Myocyte (in vitro differentiated cells): ENCODE measurements at places on chromosomes 5 and 9. TPM values are rescaled to one million over a fixed set of nuclear protein-coding genes. Genes with fewer than 3 reads are reported as not detected.
A peak's percentile ranks its signal among the peaks of the same experiment; 100 is the strongest.

The IFNK gene
- total RNA-seq, result not detected in 2 replicates

The PNPLA7 gene
- total RNA-seq, result 1.3 and 1.5 TPM in 2 replicates

The FCHO2 gene
- 12.5 and 14.7 TPM in 2 replicates for total RNA-seq

The TAF11L14 gene
- total RNA-seq, result not detected in 2 replicates

The IFNA14 gene
- total RNA-seq, result not detected in 2 replicates

The ANGPTL2 gene
- 68.3 and 80.6 TPM in 2 replicates for total RNA-seq

The WHRN gene
- 1.7 and 1.9 TPM in 2 replicates for total RNA-seq

The OCLN gene
- 0.10 and 0.40 TPM in 2 replicates for total RNA-seq

The SPINK4 gene
- not detected in 2 replicates for total RNA-seq

The UQCRQ gene
- total RNA-seq, result 99.8 and 134 TPM in 2 replicates

The SV2C gene
- total RNA-seq, result not detected in 2 replicates

- no peak for DNase-seq
Measured at GRCh38 chr5:95799191-95799835, 23.2 kb downstream of the GLRX start.

DNA sequence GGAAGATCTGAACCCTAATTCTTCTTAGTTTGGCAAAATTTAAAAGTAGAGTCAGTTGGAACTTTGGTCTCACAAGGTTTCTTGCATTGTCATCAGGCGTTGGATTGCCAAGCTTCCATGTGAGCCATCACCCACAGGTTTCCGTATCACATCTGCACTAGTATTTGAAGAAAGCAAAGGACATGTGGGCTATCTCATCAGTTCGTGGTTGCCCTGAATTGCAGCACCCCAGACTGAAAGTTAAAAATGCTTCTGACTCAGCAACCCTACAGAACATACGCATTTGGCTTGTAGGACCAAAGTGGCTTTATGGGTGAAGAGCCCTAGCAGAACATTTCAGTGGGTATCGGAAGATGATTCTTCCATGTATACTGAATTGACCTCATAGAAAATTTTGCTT lies 358.0 kb downstream of the ENC1 start:
- no peak for DNase-seq

GRCh38 chr5:151155775-151156506 lies 1.6 kb downstream of the ANXA6 start:
- DNase-seq, result peak; percentile 97

GRCh38 chr5:136055612-136056309 lies 27.0 kb downstream of the TGFBI start:
- no peak for DNase-seq

GRCh38 chr9:121269642-121270254 lies 1.8 kb downstream of the GSN start:
- DNase-seq, result peak; percentile 68

DNA sequence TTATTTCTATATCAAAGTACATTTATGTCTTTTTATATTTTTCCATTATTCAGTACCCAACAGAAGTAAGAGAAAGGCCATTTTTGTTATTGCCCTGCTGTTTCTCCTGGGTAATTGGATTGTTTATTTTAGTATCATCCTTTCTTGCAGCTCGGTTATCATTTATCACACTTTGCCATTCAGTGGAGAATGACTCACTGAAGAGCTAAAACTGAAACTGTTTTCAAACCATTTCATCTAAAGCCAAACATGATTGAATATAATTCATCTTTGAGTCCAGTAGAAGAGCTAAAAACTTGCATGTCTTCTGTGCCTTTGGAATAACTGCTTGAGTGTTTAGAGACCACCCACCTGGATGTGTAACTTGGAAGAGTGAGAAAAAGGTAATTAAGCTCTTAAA lies 139.5 kb upstream of the PRDM9 start:
- no peak for DNase-seq

DNA sequence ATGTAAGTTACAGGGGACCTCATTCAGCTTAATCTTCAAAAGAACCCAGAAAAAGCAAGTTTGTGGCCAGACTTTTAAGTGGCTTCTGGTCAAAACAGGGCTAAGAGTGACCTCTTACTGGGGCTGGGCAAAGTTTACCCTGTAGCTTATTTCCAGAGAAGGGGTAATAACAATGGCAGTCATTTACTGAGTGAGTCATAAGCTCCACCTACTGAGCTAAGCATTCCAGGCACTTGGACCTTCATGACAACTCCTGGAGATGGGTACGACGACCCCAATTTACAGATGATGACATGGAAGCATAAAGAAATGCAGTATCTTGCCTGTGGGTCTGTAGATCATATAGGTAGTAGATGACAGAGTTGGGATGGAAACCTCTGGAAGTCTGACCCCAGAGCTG lies 4.7 kb upstream of the GPR151 start:
- DNase-seq, result no peak

DNA sequence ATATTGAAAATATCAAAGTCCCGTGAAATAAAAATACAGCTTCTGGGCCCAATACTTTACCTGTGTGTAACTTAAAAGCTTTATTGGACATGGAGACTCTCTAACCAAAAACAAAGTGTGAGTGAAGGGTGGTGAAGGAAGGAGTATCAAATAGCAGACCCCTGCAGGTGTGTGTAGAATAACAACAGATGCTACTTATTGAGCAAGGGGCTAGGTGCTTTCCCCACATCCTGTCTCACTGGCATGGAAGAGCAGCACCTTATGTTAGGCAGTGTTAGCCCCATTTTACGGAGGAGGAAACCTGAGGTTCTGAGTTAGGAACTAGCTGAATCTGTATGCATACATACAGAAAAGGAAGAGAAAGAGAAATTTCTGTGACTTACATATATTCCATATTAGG lies 21.8 kb downstream of the SLIT3 start:
- DNase-seq, result no peak

- DNase-seq, result no peak
Measured at GRCh38 chr5:156647034-156647451, 203.1 kb upstream of the PPP1R2B start.

GRCh38 chr5:179800071-179800695 lies 6.4 kb downstream of the LTC4S start:
- DNase-seq, result no peak

DNA sequence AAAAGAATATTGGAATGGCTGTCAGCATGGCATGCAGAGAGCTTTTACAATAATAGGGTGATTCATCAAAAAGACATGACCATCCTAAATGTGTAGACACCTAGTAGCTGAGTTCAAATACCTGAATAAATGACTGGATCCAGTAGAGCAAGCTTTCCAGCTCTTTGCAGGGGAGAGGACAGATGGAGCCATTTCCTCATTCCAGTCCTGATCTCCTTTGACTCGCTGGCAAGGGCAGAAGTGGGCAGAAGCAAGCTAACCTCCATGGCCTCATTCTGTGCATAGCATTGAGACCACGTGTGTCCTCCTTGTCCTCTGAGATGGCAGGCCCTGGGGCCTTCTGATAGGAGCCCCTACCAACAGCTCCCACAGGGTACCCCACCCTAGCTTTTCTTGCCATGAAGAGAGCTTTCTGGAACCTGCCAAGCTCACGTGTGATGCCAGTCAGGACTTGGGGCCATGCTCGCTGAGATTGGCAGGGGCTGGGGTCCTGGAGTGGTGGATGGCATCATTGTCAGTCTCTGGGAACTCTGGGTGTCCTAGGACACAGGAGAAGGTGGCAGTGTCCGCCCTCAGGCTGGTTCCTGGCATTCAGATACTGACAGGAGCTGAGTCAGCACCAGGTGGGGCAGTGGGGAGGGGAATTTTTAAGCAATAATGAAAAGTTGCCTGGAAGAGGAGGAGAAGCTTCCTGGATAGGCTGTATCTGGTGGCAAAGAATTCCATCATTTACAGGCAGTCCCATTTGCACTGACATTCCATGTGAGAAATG lies 33.6 kb downstream of the WWC1 start:
- DNase-seq, result no peak

GRCh38 chr5:59341760-59342159 lies 551.8 kb downstream of the PDE4D start:
- no peak for DNase-seq

- DNase-seq, result no peak
Measured at GRCh38 chr9:83342006-83342405, 196.2 kb downstream of the FRMD3 start.

DNA sequence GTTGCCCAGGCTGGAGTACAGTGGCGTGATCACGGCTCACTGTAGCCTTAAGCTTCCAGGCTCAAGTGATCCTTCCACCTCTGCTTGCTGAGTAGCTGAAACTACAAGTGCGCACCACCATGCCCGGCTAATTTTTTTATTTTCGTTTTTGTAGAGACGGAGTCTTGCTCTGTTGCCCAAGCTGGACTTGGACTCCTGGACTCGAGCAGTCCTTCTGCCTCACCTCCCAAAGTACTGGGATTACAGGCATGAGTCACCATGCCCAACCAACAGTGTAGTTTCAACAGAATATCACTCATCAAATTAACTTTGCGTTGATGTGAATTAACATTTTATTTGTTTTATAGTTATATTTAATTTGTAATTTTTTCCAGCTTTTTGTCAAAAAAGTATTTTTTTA lies 45.3 kb downstream of the WDR70 start:
- no peak for DNase-seq

- DNase-seq, result no peak
Measured at GRCh38 chr5:7706256-7706655, 144.7 kb downstream of the CFAP90 start.

DNA sequence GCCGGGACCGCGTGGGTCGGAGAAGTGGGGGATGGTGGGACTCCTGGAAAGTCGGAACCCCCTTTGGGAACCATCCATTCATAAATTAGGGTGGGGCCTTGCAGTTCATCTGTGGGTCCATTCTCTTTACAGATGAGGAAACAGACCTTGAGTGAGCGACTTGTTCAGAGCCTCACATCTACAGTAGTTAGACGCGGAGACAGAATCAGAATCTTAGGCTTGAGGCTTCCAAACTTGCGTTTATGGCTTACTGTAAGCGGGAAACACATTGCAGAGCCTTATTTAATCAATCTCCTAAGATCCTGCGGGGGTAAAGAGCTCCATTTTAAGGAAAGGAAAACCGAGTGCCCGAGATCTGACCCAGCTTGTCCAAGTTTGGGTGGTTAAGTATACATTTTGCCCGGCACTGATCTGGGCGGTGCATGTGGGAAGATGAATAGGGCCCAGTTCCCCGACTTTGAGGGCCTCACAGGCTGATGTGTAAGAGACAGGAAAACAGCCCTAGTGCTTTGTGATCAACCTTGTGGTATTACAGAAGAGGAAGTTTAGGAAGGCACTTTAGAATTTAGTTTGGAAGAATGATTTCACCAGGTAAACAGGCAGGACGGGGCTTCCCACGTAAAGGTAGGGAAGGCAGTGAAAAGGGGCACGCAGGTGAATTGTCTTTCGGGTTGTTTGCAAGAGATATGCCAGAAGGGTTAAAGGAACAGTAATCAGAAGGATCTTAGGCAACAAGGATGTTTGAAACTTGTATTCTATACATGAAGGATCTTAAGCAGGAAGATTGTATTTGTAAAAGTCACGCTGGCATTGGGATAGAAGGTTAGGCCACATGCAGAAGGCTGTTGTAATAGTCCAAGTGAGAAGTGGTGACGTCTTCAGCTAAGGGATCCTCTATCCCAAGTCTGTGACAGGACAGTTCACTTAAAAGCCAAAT lies 744 bp downstream of the TARS1 start:
- peak; percentile 40 for DNase-seq

GRCh38 chr9:77773381-77773780 lies 125.3 kb upstream of the GNA14 start:
- DNase-seq, result no peak

DNA sequence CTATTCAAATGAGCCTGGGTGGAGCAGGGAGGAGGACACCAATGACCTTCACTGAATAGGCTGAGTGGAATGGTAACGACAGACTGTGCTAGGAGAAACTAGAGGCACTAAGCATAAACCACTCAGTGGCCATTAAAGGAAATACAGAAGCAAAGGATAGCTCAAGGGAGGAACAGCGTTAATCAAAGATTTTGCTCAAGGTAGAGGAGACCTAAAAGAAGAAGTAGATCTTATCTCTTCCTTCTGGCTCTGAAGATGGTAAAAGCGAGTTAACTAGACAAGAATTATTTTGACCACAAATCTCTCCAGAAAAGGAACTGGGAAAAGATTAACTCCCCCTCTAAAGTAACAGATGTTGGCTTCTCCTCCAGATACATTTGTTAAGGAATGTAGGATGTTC lies 299.6 kb downstream of the EPB41L4A start:
- peak; percentile 2 for DNase-seq

- peak; percentile 47 for DNase-seq
Measured at GRCh38 chr5:59483971-59484472, 409.5 kb downstream of the PDE4D start.

DNA sequence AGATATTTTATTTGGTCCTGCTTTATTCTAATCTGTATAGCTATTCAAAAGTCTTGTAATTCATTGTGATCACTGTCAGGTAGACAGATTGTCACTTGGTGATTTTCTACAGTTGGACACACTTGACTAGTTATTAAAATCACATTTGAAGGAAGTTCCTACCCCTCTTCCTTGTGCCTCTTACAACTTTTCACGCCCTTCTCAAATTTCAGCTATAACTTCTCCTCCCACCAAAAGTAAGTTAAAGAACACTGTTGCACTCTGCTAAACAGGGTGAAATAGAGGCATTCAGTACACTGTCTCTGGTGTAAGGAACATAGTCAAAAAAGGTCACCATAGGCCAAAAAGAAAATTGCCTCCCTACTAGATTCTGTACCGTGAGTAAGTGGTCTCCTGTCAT lies 142.1 kb upstream of the POU5F2 start:
- DNase-seq, result peak; percentile 6

DNA sequence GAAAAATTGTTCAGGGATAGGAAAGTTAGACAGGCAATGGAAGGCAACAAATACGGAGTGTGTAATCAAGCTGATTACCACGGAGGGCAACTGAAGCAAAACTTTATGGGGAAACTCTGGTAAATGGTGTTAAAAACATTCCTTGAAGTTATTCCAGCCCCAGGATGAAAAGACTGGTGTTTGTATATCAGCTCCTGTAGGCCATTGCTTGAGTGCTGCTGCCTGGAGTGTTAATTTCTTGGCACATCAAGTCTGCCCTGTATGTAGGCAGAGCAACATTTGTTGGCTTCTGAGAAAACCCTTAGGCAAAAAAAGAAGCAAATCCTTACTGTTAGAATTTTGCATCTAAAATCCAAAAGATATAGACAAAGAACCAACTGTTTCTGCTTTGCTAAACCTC lies 686.5 kb upstream of the ACO1 start:
- no peak for DNase-seq

- no peak for DNase-seq
Measured at GRCh38 chr5:116409591-116410296, 164.9 kb downstream of the SEMA6A start.

DNA sequence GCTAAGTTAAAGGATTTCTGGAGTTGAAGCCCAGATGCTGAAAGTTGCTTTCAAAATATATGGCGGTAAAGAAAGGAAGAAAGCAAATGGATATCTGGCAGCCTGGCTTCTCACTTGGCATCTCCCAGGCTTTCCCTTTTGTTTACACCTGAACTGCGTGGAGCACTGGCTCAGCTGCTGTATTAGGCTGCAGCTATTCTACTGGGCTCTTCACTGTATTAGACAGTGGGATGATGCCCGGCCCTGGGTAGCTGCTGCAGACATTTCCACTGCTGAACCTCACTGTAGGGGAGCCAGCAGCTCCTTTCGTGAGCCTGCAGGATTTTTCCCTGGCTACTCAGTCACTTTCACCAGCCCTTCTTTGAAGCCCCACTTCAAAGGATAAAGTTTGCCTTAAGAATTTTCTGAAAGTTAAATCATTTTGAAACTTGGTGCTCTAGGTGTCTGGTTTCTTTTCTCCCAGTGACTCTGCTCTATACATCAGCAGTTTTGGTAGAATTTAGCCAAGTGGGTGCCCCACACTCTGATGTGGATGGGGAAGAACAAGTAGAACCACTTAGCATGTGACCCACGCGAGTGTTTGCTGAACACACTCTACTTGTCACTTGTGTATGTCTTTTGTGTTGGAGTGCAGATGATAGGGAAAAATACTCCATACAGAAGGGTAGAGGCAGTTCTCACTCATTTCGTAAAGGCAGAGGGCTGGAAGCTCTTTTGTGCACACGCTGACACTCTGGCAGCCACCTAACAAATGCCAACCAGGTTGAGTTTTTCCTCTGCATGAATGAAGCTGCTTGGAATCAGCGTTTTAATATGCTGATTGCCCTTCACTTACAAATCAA lies 49.9 kb downstream of the C9orf152 start:
- DNase-seq, result no peak
